Mesenchymal stem cell (in vitro differentiated cells and primary cell): ENCODE measurements at places on chromosomes 5 and 9.
A peak's percentile ranks its signal among the peaks of the same experiment; 100 is the strongest.

DNA sequence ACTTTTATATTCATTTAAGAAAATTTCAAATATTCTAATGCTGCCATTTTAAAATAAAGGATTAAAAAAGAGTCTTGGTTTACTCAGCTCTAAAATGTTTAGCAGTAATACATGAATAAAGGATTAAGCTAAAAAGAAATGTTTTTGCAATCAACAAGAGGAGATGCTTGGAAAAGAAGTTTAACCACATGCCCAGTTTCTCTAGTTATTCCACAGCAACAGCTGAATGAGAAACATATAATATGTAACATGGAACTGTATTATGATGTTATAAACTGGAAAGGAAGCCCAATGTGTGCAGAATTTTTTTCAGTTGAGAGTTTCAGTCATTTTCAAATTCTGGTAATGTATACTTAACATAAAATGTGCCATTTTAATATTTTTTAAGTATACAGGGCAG, 76.5 kb upstream of the ALDH1A1 start:
- no peak for DNase-seq

GRCh38 chr5:15117688-15118087, 246.1 kb upstream of the ANKH start:
- DNase-seq, result no peak

DNA sequence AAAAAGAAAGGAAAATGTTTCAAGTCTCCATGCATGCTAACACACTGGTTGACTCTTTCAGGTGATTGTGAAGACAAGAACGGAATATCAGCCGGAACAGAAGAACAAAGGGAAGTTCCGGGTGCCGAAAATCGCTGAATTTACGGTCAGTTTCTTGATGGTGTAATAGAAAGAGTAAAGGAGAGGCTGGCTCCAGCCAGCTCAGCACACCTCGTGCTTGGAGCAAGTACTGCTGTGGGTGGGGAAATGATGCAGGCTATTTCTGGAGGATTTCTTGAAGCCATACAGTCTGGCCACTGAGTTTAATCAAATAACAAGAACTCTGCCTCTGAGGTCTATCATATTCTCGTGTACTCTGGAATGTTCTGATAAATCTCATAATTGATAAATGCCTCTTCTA, 18.7 kb downstream of the NSG2 start:
- no peak for DNase-seq

- no peak for DNase-seq
Measured at GRCh38 chr5:114953565-114953964, 216.1 kb downstream of the TRIM36 start.

GRCh38 chr5:141870228-141870627, 8.0 kb downstream of the PCDH1 start:
- no peak for DNase-seq

DNA sequence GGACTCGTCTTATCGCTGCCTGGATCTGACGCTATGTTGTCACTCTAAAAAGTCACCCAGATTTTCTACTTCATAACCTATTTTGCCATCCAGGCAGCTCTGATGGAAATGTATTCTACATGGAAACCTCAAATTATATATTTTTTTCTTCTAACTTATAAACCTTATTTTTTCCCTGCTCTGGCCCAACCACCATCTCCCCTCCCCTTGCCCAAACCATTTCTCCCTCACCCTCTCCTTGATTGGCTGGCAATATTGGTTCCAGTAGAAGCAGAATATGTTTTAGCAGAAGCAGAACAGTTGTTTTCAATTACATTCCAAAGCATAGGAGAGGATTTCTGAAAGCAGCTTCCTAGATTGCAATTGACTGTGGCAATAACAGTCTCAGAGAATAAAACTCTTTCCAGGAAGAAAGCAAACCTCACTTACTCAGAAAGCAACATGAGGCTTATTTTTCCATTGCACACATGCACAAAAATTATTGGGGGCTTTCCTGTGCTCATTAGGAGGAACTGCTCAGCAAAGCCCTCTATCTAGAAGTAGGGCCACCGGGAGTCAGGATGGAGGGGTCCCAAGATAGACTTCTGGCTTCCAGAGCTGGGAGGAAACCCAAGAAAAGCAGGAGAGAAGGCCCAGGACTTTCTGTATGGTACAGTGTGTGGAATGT, 191.8 kb downstream of the ESM1 start:
- peak; percentile 15 for DNase-seq

DNA sequence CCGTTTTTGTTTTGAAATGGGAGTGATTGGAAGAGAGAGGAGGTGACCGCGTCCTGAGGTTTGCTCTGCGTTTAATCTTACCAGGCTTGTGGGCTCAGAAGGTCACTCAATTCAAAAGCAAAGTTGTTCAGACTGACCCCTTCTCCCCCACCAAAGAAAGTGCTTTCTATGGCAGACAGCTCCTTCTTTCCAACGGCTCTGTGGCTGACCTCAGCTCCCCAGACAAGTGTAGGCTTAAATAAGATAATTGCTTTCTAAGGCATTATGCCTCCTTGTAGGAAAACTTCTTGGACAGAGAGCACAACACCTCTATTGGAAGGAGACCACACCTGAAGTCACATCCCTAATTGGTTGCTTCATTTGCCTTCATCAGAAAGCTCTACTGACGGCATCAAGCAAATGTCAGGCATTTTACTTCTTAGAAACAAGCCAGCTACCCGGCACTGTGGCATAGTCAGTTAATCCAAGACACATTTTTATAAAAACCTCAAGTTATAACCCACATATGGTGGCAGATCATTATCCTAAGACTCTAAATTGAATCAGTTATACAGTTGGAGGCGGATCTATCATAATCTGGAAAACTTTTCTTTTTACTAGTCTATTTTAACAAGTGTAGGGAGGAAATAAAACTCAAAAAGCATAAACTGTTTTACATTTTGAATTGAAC, 94.9 kb downstream of the TMEM174 start:
- no peak for DNase-seq

GRCh38 chr5:113250341-113250953, 184.3 kb downstream of the TSSK1B start:
- peak; percentile 100 for DNase-seq

GRCh38 chr9:137708590-137709284, 89.9 kb downstream of the EHMT1 start:
- no peak for DNase-seq

DNA sequence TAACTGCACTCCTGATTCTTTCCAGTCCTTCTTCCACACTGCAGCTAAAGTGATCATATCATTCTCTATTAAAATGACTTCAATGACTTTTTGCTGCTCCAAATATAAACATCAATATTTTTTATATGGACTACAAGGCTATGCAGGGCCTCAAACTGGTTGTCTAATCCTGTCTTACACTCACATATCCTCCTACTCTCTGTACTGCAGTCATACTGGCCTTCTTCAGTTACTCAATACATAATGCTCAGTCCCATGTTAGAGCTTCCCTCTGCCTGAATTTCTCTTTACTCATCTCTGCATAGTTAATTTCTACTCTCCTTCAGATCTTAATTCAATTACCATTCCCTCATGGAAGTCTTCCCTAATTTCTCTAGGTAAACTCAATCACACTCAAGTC, 3.4 kb downstream of the MEIKIN start:
- DNase-seq, result no peak

GRCh38 chr9:70058569-70059116, 15.0 kb downstream of the MAMDC2 start:
- DNase-seq, result no peak

DNA sequence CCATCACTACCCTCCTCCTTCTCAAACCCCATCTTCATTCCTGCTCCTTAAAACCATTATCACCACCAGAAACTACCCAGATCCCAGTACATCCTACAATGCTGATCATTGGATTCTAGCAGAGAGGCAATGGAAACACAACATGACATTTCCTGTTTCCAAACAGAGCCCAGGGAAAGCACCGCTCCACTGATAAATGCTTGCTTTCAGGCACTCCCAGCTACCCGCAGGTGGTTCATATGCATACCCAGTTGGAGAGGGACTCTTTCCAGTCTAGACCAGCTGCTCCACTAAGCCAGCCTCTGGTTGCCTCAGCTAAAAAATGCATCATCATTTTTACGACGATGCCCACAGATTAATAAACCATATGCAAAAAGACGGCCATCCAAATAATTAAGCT, 39.2 kb upstream of the ACO1 start:
- peak; percentile 2 for DNase-seq

GRCh38 chr5:132774896-132775295, 2.1 kb downstream of the SEPTIN8 start:
- no peak for DNase-seq

GRCh38 chr5:66603164-66603563, 7.0 kb downstream of the MAST4 start:
- no peak for DNase-seq

GRCh38 chr5:72840041-72840440, 23.6 kb downstream of the TNPO1 start:
- no peak for DNase-seq

DNA sequence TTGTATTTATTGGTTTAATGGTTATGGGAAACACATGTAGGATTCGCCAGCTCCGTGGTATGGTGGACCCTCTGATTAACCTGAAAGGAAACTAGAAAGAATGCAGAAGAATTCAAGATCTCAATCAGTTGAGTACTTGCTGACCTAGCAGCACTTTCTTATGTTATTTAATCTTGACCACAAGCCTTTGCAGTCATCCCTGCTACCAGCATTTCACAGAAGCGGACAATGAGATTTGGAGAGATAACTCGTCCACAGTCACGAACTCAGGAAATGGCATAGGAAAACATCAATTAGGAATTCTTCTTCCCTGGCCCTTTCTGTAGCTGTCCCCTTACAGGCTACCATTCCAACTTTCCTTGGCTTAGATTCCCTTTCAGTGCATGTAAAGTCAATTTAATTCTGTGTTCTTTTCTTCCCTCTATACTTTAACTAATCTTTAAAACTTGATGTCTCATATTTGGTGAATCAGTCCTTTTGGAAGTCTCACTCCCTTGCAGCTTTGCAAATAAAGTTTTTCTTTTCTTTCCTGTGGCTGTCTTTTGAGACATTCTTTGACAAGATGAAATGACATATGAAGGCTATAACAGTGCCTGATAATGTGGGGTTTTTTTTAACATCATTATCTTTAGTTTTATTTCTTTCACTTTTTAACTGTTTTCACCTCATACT, 1.3 kb upstream of the SLC44A1 start:
- DNase-seq, result peak; percentile 80

GRCh38 chr5:138536665-138537315, 6.2 kb downstream of the ETF1 start:
- peak; percentile 60 for DNase-seq

DNA sequence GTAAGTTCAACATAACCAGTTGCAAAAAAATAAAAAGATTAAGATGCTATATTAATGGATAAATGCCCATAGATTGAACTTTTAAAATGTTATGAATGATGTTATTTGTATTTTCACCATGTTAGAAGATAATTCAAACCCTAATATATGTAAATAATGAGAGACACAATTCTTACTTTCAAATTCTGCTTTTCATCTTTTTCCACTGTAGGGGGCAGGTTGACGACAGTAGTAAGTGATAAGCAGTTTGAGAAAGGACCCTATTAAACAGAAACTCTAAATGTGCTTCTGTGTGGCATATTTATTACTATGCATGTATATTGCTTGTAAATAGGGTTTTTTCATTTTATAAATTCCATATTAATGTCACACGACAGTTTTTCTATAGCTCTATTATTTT, 591.1 kb downstream of the SEMA5A start:
- no peak for DNase-seq

- no peak for DNase-seq
Measured at GRCh38 chr9:98597236-98597771, 111.4 kb downstream of the GABBR2 start.

GRCh38 chr5:11642438-11642837, 261.8 kb downstream of the CTNND2 start:
- no peak for DNase-seq

DNA sequence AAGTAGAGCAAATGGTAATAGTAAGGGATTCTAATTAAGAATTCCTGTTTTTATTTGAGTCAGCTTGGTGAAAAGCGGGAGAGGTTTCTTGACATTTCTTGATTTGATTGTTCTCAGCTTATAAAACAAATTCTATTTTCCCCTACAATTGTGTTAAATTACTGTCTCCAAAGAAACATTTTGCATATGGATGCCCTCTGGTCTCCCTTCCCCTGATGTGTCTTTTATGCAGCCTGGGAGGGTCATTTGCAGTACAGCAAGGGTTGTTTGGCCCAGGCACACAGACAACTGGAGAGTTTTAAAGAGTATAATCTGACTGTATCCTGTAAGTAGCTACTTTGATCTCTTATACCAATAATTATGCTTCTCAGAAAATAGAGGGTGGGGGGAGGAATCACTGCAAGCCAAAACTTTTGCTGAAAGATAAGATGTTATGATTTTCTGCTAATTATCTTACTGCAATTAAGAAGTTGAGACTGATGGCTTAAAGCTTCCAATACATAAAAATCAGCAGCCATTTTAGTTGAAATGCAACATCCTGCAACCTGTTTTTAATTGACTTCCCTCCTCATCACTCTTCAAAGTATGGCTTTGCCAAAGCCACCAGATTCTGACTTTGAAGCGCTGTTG, 204.1 kb upstream of the SEMA6A start:
- DNase-seq, result no peak

DNA sequence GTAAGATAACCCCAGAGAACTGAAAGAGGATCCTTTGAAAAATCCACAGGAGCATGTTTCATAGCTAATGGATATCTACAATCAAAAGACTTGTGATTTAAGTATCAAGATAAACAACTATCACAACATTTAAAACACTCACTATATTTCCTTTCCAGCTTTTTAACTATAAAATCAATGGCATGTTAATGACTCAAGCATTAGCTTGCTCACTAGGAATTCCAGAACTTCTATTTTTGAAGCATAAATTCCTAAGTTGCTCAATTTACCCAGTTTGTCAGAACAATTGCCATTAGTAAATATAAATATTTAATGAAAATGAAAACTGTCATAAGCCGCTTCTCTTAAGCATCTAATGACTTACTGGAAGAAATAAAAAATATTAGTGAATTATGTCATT, 355.3 kb downstream of the PRELID2 start:
- DNase-seq, result peak; percentile 49

DNA sequence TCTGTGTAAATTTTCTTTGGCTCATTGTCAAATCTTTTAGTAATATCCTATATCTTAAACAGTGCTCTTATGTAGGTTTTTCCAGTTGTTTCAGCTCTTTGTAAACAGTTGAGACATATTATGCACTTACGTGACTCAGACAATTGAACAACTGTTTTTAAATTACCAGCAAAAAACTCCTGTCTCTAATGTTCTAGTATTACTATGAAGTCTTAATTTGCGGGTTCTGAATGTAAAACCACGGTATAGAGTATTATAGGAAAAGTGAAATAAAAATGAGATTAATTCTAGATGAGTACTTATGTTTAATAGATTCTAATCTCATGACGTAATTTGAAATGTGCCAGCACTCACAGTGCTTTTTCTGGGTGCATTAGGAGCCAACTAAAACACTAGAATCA, 136.0 kb downstream of the GDNF start:
- peak; percentile 48 for DNase-seq

DNA sequence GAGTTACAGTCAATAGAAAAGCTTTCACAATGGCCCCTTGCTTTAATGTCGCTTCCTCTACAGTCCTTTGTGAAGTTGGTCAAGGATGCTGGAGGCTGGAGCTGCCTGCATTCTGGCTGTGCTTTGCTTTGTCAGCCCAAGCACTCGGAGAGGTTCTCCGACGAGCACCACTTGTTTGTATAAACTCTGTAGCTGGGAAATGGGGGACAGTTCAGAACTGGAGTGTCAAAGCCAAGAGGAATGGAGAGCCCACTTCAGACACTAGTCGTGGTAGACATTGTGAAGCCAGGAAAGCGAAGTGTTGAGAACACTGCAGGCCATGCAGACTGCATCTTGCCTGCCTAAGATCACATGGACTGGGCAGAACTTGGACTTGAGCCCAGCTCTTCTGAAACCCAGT, 330.3 kb downstream of the GADD45G start:
- DNase-seq, result no peak
